ENCODE measurements at places on chromosomes 2 and 18.

- no peak for DNase-seq
Measured at GRCh38 chr2:132776287-132776686, 106.3 kb upstream of the LYPD1 start.

DNA sequence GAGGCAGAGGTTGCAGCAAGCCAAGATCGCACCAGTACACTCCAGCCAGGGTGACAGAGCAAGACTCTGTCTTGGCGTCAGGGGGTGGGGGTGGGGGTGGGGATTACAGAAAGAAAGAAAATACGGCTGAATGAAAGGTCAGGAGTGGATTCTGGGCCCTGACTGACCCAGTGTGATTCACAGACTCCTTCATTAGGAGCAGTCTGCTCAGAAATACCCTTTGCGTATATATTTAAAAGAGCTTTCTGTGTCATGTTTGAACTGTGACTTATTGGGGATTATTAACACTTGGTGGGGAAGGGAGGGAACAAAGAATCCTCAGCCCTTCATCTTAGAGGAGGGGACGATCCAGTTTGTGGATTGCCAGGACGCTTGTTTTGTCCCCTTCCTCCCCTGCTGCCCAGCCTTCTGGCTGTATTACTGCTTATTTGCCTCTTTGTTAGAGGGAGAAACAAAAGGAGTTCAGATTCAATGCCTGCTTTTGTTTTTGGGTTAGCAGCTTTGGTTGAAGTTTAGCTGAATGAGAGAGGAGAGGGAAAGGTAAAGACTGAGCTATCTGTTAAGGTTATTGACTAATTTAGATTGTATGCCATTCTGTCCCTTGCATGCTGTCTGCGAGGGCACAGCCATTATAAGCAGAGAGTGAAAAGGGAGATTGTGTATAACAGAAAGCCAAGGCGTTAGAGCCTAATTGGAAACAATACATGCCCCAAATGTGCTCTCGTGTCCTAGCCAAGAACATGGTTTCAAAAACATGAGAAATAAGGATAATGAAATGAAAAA lies 118.3 kb downstream of the FMNL2 start:
- no peak for DNase-seq

- DNase-seq, result no peak
Measured at GRCh38 chr2:205574001-205574400, 108.3 kb upstream of the NRP2 start.

DNA sequence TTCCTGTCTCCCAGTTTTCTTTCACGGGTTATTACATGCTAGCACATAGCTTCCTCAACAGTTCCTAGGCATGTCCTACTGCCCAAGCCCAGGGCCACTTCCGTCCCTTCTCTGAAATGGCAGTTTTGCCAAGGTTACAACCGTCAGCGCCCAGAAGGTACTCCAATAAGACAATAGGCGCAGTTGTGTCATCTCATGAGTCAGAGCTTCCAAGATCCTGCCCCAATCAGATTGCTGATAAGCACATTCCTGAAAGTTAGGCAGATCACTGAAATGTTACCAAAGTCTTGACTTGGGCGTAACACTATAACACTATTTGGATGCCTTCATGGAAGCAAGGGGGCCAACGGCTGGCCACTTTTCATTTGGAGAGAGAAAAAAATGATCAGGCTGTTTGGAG lies 34.2 kb downstream of the GKN2 start:
- DNase-seq, result no peak

DNA sequence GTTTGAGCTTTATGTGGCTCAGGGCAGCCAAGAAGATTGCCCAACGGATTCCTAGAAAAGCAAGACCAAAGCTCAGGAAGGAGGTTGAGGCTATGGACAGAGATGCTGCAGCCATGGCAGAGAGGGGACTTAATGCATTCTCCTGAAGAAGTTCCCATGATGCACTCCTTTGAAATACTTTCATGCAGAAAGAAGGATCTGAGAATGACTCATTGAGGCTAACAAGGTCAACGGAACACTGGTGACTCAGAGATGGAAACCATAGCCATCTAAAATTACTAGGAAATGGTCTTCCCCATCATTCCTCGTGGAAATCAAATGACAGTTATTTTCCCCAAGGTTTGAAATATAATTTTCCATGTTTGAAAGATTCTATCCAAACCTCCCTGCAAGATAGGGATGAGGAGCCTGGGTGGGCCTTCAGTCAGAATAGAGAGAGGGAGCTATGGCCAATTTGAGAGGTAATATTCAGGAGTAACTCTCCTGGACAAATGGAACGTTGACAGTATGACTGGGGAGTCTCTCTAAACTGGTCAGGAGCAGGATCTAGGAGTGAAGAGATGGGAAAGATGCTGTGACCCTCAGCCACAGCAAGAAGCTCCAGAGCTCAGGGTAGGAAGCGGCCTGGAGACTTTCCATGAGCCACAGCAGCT lies 63.0 kb downstream of the REEP1 start:
- no peak for DNase-seq

- DNase-seq, result no peak
Measured at GRCh38 chr2:53103679-53104078, 663.9 kb upstream of the CHAC2 start.

GRCh38 chr18:7725473-7725872 lies 158.4 kb downstream of the PTPRM start:
- DNase-seq, result no peak

GRCh38 chr18:50707855-50708469 lies 111.9 kb downstream of the MRO start:
- no peak for DNase-seq

DNA sequence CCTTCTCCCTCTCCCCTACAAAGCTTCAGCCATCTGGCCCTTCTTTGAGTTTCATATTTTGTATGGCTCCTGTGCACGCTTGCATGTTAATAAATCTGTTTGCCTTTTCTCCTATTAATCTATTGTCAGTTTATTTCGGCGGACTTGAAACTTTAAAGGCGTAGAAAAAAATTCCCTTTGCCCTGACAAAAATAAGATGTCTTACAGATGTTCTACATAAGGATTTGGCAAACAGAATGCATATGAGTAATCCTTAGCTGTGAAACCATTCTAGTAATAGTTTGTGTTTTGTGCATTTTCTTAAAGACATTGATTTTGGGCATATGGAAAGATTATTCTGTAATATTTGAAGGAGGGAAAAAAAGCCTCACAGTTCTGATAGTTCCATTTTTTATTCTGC lies 15.0 kb upstream of the BMPR2 start:
- DNase-seq, result no peak

DNA sequence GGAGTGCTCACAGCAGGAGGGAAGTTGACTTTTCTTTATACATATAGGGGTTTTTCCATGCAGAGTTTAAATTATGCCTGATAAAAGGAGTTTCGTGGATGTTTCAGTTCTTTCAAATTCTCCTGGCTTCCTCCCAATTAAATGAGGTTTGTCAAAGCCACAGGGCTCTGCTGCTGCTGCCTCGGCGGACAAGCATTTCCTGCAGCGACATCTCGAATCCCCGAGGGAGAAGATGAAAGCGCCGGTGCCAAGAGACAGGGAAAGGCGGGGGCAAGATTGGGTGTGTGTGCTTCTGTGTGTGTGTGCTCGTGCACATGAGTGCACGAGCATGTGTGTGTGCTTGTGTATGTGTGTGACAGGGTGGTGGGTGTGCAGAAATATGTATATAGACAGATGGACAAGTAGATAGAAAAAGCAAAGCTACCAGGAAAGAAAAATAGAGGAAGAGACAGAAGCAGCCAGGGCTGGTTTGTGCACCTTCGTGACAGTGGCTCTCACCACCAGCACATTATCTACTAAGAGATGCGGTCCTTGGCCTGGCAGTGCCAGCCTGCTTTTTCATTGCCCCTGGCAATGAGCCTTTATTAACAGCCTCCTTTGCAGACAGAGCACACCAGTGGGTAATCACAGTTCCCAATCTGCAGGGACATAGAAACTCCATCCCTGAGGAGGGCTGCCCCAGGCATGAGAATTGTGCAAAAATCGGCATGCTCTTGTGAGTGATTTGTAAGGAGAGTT lies 76.2 kb downstream of the CDK15 start:
- DNase-seq, result no peak

GRCh38 chr2:107160640-107161239 lies 274.8 kb upstream of the ST6GAL2 start:
- DNase-seq, result no peak

DNA sequence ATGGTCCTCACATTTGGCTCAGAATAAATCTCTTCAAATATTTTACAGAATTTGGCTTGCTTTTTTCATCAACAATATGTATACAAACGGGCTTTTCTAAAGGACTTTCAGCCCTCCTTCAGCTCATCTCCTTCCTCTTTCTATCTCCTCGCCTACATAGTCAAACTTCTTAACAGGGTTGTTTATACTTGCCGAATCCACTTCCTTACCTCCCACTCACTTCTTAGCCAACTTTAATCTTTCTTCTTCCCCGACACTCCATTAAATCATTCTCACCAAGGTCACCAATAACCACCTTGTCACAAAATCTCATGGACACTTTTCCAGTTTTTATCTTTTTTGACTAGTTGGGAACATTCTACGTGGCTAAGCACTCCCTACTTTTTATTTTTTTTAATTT lies 325.2 kb downstream of the PLCL1 start:
- no peak for DNase-seq

DNA sequence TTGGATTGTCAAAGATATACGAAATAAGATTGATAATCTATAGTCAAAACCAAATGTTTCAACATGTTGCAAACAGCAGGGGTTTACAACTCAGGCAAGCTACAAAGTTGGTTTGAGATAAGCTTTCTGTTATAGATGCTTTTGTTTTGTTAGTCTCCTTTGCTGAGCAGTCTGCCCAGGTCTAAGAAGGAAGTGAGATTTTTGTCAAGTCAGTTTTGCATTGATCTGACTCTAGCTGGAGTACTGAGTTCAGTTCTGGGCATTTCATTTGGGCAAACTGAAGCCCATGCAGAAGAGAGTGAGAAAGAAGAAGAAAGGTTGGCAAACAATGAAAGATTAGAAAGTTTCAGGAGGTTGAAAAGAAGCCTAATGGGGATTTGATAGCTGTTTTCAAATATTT lies 983.0 kb upstream of the SLC39A10 start:
- no peak for DNase-seq

GRCh38 chr2:222430681-222431080 lies 6.3 kb downstream of the SGPP2 start:
- no peak for DNase-seq

GRCh38 chr2:6730003-6730402 lies 135.7 kb downstream of the CMPK2 start:
- DNase-seq, result no peak

DNA sequence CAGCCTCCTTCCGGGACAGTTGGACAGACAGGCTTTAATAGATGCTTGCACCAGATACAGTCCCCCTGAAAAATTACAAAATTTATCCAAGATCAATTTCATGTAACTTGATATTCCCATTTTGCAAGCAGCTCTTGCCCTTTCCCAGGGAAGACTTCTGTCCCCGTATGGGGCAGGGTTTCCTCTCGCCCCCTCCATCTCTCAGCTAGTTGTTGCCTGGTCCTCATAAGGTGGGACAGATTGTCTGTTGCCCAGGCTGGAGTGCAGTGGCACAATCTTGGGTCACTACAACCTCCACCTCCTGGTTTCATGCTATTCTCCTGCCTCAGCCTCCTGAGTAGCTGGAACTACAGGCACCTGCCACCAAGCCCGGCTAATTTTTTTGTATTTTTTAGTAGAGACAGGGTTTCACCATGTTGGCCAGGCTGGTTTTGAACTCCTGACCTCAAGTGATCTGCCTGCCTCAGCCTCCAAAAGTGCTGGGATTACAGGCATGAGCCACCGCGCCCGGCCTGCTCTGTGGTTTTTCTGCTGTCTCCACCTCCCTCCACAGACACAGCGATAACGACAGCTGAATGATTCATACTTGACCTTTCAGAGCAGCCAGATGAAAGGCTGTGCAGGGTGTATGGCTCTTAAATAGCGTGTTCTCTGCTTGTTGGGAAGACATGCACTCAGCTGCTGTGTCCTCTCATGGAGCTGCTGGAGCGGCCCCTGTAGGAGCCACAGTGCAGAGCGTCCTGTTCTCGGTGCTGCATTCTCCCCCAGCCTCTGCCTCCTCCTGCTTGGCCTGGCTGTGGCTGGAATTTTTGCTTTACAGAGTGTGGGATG lies 61.4 kb downstream of the TTC39C start:
- DNase-seq, result peak; percentile 49

DNA sequence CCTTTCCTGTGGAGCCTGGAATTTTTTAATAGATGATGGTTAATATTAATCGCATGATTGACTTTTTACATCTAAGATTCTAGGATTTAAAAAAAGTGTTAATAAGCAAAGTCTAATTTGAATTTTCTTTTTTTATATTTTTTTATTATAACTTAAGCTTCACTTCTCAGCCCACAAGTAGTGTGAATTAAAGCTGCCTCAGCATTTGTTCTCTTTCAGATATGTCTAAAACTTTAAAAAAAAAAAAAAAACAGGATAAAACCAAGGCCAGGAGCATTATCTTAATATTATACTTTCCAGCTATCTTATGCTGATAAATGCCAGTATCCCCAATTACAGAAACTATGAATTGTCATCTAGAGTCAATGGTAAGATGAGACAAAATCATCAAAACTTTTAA lies 109.7 kb downstream of the CD226 start:
- DNase-seq, result no peak

GRCh38 chr2:16828828-16829160 lies 163.2 kb upstream of the CYRIA start:
- DNase-seq, result no peak

DNA sequence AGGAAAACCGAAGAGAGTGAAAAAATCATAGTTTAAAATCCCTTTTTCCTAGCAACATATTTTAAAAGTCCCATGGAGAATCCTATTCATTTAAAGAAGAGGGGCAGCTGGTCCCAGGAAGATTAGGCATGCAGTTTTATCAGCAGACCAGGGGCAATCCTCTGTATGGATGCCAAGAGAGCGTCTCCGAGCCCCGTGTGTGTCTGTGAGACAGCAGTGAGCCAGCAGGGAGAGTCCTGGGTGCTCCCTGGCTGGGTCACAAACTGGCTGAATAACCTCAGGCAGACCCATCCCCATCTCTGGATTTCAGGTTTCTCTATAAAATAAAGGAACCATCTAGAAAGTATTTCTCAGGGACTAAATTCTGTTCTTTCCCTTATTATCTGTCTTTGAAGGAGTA lies 128.2 kb upstream of the RIOK3 start:
- no peak for DNase-seq

DNA sequence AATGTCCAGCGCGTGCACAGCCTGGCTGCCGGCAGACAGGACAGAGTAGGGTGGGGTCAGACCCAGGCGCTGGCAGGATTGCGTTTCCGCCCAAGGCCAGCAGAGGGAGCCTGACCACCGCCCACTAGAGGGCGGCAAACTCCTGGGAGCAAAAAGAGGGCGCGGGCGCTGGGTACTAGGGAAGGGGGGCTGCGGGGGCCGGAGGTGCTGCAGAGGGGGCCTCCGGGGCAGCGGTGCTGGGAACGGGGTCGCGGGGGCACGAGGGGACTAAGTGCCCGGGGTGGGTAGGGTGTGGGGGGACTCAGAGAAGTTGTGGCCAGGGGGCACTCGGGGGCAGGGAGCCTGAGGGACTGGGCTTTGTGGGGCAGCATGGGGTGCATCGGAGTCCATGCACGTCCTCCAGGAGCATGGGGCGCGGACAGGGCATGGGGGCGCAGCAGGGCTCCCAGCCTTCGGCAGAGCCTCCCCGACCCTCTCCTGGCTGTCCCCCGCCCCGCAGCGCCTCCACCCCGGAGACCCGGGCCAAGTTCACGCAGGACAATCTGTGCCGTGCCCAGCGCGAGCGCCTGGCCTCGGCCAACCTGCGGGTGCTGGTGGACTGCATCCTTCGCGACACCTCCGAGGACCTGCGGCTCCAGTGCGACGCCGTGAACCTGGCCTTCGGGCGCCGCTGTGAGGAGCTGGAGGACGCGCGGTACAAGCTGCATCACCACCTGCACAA lies 3.2 kb downstream of the TEKT4 start:
- DNase-seq, result peak; percentile 47
